ENCODE measurements at places on chromosomes 13 and 19. TPM values are rescaled to one million over a fixed set of nuclear protein-coding genes. Genes with fewer than 3 reads are reported as not detected.

The BEST2 gene
- total RNA-seq, result not detected

The TINCR gene
- total RNA-seq, result 0.33 TPM

The ANKRD24 gene
- 0.82 TPM for total RNA-seq

The CABP5 gene
- not detected for total RNA-seq

The COX6B2 gene
- not detected for total RNA-seq

The FGF9 gene
- 0.90 TPM for total RNA-seq

The AMER2 gene
- total RNA-seq, result 1.5 TPM

The C13orf42 gene
- 0.21 TPM for total RNA-seq

- DNase-seq, result no peak
Measured at GRCh38 chr13:69619651-69620050, 488.0 kb upstream of the ATXN8OS start.

- DNase-seq, result no peak
Measured at GRCh38 chr13:36769126-36769525, 49.9 kb upstream of the RFXAP start.

DNA sequence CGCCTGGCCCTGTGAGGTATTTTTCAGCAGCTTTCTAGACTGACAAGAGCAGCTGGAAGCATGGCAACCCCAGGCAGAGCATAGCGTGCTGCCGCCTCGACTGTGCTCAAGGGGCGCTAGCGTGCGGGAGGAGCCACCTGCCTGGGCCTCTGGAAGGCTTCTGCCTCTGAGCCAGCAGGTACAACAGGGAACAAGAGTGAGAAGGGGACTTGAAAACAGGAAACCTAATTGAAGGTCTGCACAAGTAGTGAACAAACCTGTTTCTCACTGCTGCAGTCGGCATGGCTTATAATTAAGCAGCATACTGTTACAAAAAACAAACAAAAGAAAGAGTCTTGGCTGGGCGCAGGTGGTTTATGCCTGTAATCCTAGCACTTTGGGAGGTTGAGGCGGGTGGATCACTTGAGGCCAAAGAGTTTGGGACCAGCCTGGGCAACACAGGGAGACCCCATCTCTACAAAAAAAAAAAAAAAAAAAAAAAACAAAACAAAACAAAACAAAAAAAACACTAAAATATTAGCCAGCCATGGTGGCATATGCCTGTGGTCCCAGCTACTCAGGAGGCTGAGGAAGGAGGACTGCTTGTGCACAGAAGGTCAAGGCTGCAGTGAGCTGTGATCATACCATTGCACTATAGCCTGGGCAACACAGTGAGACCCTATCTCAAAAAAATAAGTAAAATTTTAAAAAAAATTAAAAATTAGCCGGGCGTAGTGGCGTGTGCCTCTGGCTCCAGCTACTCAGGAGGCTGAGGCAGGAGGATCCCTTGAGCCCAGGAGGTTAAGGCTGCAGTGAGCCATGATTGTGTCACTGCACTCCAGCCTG, 12.6 kb upstream of the GARRE1 start:
- DNase-seq, result peak; percentile 72

DNA sequence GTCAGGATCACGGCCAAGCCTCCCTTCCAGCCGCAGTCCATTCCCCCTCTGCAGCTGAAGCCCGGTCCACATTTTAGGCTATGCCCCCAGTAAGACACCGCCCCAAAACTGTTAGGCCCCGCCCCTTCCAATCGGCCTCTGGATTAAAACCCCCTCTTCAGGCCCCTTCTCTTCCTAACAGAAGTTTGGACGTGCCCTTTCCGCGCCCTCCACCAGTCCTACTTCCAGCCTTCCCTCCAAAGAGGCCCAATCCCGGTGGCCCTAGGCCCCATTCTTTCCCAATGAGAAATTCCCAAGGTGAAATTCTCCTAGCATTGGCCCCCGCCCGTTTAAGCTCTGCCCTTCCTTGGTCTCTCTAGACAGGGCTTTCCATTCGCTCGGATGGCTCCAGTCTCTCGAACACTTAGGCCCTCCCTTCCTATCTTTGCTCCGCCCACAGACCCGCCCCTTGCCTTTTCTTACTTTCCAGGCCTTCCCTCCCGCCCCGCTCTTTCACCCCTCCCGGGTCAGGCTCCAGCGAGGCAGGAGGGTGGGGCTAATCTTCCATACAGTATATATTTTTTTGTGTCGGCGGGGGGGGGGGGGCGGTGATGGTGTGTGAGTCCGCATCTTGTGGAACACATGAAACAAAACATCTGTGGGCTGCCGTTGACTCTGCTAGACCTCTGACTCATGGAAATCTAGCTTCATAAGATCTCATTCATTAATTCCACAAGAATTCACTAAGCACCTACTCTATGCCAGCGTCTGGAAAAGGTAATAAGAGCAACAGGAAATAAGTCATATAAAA, 13.6 kb downstream of the LTBP4 start:
- peak; percentile 64 for DNase-seq

- DNase-seq, result no peak
Measured at GRCh38 chr19:16619457-16619856, 8.5 kb downstream of the MED26 start.

- no peak for DNase-seq
Measured at GRCh38 chr13:110017379-110017778, 231.0 kb upstream of the IRS2 start.

GRCh38 chr19:8302734-8303133, 5.4 kb downstream of the CD320 start:
- DNase-seq, result peak; percentile 1

DNA sequence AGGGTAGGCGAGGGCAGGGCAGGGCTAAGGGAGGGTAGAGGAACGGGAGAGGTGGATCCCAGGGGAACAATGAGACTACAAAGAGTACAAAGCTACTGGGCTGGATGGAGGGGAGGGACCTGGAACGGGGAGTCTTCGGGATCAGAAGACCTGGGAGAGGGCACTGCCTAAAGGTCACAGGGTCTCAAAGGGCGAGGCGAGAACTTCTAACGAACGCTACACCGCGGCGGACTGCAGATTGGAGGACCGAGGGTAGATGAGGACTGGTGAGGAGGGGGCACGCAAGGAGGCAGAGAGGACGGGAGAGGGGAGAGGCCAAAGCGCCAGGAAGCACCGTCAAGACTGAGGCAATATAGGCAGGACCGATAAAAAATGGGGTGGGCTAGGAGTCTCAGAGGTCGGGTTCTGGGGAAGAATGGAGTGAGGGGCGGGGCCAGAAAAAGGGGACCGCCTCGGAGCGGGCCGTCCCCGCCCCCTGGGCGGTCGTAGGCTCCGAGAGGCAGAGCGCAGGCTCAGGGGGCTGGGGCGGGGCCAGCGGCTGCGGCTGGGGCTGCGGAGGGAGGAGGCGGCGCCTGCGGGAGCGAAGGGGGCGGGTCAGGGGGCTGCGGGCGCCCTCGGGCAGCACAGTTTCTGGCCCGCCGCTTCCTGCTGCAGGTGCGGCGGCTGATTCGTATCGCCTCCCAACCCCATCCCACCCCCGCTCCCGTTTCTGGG, 1.3 kb upstream of the KCNC3 start:
- no peak for DNase-seq

DNA sequence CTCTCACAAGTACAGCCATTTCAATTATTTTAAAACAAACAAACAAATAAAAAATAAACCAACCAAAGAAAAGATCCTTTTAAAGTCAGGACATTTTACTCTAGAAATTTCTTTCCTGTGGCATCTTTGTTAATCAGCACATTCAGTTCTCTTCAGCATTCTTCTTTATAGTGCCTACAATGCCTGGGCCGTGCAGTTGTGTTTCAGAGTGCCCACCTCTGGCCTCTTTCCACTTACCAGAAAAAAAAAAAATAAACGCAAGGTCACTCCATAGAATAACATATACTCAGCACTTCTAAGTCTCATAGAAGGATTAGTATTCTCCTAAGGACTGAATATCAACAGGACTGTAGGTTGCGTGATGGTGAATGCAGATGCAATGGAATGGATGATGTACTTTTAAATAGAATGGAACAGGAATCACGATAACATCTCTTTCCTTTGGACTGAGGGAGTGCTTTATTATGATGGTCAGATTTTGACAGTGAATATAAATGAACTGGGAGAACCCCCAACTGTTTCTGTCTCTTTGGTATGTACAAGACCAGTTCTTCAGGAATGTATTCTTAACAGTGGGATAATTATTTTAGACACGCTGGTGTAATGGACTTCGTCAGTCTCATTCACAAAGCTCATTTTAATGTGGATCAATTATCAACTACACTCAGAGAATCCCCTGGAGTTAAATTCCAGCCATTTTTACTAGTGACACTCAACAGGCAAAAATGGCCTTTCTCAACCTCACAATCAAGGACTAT, 125.0 kb upstream of the NBEA start:
- DNase-seq, result no peak

GRCh38 chr19:15448044-15448777, 1.5 kb downstream of the WIZ start:
- no peak for DNase-seq

DNA sequence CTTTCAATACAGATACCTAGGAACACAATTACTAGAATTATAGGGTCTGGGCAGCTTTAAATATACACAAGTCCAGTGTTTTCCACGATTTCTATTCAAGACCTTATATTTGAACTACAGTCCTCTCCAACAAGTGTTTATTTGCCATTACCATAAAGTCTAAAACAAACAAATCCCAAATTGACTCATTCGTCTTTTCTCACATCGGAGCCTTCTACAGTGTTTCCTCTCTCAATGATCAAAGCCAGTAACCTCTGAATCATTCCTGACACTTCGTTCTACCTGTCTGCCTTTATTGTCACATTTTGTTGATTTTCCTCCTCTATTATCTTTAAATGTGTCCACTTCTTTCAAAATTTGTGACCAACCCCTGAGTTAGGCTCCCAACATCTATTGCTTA, 1356.5 kb upstream of the SLC10A2 start:
- DNase-seq, result no peak

DNA sequence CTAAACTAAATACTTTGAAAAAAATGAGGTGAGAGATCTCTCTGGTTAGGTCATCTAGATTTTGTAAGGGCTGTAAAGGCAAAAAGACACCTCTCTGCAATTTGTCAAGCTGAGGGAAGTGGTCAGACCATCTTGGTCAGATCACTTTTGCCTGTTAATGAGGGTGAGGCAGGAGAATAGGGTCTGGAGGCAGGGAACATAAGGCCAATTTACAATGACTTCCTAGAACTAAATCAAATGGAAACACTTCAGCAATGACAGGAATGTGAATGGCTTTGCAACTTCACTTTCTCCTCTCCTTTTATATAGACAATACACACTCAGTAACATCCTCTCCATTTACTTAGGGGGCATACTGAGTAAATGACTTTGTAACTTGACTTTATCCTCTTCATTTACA, 1653.4 kb downstream of the SLITRK5 start:
- no peak for DNase-seq

DNA sequence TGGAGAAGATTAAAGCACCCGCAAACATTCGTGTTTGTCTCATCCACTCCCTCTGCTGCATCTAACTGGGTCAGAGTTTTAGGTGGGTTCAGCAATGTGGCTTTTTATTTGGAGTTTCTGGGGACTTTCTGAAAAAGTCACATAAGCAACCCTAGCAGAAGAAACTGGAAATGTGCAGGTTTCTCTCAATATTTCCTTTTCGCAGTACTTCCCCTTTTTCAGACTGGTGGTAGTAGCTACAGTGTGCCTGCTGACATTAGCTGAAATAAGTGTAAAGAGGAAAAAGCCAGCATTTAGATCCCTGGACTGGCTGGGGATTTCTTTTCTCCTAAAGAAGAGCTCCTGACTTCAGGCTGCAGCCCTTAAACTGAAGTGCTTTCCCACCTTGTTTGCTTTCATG, 15.9 kb upstream of the OLFM4 start:
- no peak for DNase-seq

DNA sequence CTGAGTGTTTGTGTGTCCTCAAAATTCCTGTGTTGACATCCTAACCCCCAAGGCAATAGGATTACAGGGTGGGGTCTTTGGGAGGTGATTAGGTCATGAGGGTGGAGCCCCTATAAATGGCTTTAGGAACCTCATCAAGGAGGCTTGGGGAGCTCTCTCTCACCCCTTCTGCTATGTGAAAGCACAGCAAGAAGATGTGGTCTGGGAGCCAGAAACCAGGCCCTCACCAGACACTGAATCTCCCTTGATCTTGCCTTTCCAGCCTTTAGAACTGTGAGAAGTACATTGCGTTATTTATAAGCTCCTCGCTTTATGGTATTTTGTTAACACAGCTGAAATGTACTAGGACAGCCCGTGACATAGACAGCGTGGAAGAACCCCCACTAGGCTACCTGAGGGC, 712.0 kb upstream of the SGCG start:
- no peak for DNase-seq

GRCh38 chr19:5138606-5139582, 170.0 kb downstream of the KDM4B start:
- no peak for DNase-seq

GRCh38 chr19:51386882-51387520, 773 bp downstream of the LIM2 start:
- no peak for DNase-seq

DNA sequence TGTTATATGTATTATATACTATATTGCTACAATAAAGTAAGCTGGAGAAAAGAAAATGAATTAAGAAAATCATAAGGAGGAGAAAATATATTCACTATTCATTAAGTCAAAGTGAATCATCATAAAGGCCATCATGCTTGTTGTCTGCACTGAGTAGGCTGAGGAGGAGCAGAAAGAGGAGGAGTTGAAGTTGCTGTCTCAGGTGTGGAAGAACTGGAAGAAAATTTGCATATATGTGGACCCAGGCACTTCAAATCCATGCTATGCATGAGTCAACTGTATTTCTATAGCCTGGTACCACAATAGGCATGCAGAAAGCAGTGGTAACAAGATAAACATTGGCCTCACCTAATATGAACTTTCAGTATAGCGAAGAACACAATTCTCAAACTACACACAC, 135.9 kb upstream of the SGCG start:
- no peak for DNase-seq

DNA sequence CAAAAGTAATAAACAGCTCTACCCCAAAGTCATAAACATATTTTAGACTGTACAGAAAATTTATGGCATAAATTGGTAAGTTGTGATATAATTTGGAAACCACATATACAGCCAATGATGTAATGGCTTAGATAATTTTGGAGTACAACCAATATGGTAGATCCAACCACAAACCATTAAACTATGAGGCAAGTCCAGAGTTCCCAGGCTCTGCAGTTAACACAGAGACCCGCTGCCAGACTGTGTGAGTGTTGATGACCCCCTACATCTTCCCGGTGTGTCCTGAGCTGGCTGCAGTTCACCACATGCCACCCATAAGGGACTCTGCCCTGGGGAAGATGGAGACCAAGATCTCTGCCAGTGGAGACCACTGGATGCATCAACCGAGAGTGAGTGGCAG, 9.9 kb upstream of the SERPINE3 start:
- no peak for DNase-seq

GRCh38 chr13:35157143-35157755, 215.2 kb downstream of the NBEA start:
- DNase-seq, result peak; percentile 48

DNA sequence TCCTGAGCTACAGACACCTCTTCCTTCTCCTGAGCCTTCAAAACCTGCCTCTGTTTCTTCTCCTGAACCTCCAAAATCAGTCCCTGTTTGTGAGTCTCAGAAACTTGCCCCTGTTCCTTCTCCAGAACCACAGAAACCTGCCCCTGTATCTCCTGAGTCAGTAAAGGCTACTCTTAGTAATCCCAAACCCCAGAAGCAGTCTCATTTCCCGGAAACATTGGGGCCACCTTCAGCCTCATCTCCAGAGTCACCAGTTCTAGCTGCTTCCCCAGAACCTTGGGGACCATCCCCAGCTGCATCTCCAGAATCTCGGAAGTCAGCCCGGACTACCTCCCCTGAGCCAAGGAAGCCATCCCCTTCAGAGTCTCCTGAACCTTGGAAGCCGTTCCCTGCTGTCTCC, 10.0 kb downstream of the CHAMP1 start:
- no peak for DNase-seq

Data from endothelial cell (in vitro differentiated cells).